ENCODE measurements at places on chromosomes 11 and 22.
A peak's percentile ranks its signal among the peaks of the same experiment; 100 is the strongest.

GRCh38 chr11:67646535-67647336, 3.8 kb downstream of the ACY3 start:
- DNase-seq, result peak; percentile 81

- DNase-seq, result peak; percentile 51
Measured at GRCh38 chr22:28822930-28823551, 22.7 kb upstream of the XBP1 start.

DNA sequence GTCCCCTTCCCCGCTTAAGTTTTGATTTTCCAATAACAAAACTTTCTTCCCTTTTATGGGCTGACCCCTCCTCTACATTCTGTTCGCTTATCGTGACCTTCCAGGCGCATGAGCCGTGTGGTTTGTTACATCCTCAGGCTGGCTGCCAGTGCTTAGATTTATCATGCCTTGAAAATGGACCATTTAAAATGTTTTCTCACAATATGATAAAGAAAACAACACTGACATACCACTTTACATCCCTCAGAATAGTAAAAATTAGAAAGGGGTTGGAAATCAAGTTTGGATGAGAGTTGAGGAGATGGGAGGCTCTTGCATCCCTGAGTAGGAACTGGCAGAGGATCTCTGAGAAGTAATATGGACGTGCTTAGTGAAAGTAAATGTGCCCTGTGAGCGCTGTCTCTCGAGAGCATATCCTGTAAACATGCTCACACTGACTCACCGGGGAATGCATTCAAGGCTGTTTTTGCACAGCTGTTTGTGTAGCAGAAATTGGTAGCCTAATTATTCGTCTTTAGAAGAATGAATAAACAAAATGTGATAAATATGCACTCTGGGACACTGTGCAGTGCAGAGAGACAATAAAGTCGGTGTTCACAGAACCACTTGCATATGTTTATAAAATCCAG, 17.1 kb upstream of the TOLLIP start:
- no peak for DNase-seq

GRCh38 chr11:77561257-77561656, 28.5 kb upstream of the AQP11 start:
- DNase-seq, result no peak

Data from GDM1 (cell line).